ENCODE measurements at places on chromosomes 13 and 19. TPM values are rescaled to one million over a fixed set of nuclear protein-coding genes. Genes with fewer than 3 reads are reported as not detected.

DNA sequence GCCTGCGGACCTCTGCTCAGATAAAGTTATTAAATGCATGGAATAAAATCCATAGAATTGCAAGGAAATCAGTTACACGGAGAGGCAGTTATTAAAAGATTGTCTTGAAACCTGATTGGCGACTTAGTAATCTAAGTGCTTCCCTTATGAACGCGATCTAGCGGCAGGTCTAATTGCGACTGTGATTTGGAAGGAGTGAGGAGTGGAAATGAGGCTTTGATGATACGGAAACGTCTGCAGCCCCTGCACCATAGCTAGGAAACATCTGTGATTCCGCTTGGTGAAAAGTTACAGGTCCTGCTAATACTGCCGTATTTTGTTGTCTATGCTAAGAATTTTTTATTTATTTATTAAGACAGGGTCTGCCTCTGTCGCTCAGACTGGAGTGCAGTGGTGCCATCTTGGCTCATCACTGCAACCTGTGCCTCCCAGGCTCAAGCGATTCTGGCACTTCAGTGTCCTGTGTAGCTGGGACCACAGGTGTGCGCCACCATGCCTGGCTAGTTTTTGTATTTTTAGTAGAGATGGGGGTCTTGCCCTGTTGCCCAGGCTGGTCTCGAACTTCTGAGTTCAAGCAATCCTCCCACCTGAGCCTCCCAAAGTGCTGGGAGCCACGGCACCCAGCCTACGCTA lies 887 bp downstream of the NDUFS7 start:
- DNase-seq = no peak

GRCh38 chr13:25771202-25771601 lies 280.6 kb downstream of the SHISA2 start:
- DNase-seq = no peak

DNA sequence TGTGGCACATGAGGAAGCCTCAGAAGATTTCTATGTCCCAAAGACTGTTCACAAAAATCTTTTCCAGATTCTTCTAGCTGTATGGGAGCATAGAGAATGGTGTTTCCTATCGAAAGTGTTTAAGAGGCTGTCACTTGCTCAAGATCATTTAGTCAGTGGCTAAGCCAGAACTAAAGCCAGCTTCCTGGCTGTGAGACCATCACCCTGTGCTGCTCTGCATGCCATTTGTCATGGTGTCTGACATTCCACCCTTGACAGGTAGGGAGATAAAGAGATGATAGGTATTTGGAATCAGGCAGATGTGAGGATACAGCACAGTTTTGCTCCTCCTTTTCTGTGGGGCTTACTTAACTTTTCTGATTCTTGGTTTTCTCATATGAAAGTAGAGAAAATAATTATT lies 177.3 kb downstream of the DNAJC15 start:
- no peak for DNase-seq

DNA sequence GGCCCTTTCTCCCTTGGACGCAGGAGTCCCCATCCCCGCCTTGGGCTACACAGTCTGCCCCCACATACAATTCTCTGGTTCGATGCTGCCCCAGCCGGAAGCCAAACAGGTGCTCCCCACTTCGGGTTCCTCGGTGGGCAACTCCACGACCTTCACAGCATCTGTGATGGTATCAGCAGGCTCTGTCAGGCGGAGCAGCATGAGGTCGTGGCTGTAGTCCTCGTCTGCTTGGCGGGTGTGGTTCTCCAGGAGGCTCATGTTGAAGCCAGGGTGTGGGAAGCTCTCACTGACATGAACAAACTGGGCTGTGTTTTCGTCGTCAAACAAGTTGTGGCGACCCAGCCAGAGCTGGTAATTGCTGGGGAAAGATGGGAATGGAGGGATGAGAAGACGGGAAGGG lies 3.5 kb downstream of the KLK1 start:
- no peak for DNase-seq

GRCh38 chr13:100361504-100361903 lies 227.1 kb downstream of the GGACT start:
- no peak for DNase-seq

DNA sequence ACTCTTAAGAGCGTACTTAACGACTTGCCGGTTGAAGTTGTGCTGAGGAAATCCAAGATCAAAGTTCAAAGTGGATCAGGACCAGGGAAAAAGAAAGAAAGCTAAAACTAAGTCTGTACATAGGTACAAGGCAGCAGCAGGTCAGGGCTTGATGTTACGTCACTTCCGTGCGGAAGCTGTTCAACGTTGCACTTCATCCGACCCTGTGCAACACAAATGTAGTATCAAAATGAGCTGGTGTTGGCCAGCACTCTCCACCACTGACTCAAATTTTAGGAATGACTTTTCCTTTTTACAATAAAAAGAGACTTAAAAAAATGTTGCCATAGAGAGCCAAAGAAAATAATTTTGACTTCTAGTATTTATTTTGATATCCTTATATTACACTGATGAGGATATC lies 1315.4 kb downstream of the EFNB2 start:
- no peak for DNase-seq

- peak; percentile 3 for DNase-seq
Observed at GRCh38 chr19:58571575-58571947, 1.6 kb downstream of the MZF1 start.

GRCh38 chr13:109897988-109898624 lies 111.7 kb upstream of the IRS2 start:
- no peak for DNase-seq

DNA sequence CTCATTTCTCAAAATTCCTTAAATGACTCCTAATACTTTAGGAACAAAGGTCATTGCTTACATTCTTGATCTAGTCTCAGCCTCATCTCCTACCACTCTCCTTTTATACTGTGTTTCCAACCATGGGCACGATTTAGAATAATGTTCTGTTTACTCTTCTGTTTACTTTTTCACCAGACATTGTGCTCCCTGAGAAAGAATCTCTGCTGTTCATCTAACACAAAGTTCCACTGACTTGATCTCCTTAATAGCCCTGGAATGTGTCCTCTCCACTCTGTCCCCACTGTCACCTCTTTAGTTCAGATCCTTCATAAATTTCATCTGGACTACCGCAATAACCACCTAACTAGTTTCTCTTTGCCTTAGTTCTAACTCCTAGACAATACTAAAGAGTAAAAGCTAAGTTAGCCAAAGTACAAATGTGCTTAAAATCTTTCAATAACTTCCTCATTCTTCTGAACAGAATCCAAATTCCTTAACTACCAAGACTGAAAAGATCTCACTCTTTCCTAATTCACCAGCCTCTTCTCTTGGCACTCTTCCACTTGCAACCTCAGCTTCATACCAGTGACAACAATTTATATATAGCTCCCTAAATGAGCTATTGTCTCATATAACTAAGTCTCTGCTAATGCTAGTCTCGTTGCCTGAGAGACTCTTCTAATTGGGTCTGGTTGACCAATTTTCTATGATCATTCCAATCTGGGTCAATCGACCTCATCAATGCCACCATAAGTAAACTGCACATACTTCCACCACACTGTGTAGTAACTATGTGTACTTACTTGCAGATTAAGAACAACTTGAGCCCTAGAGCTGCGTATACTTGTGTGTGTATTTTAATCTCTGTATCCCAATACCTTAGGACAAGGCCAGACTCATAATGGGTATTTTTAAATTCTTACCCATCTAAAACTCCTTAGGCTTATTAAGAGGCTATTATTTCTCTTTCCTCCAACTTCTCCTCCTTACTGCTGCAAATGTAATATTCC lies 179.9 kb downstream of the VWA8 start:
- DNase-seq = no peak

GRCh38 chr13:39952249-39953233 lies 297.1 kb downstream of the COG6 start:
- DNase-seq = peak; percentile 27

GRCh38 chr13:72565893-72566292 lies 161.5 kb downstream of the MZT1 start:
- DNase-seq = no peak

GRCh38 chr13:60647547-60647946 lies 250.5 kb downstream of the TDRD3 start:
- DNase-seq = no peak

DNA sequence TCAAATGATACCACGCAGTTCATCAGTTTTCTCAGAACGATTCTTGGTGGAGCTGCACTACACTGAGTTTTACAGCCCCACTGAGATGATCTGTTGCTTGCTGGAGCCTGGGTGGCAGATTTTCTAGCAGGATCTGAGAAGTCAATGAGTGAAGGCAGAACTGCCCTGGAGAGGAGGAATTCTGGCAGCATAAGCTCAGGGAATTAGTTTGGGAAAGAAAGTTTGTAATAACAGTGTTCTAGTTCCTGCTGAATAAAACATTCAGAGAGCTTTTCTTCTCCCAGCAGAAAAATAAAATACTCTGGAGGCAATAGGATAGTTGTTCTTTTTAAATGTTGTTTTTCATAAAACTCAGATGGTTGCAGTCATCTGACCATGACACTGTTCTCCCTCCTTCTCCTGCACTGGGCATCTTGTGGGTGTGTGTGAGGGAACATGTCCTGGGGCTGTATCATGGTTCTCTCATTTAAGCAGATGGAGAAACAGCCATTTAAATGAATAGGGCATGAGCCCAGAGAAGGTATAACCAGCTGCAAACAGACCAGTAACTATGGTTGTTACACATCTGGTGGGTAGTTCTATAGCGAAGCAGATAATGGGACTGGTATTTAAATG lies 29.6 kb downstream of the OLFM4 start:
- DNase-seq = no peak

DNA sequence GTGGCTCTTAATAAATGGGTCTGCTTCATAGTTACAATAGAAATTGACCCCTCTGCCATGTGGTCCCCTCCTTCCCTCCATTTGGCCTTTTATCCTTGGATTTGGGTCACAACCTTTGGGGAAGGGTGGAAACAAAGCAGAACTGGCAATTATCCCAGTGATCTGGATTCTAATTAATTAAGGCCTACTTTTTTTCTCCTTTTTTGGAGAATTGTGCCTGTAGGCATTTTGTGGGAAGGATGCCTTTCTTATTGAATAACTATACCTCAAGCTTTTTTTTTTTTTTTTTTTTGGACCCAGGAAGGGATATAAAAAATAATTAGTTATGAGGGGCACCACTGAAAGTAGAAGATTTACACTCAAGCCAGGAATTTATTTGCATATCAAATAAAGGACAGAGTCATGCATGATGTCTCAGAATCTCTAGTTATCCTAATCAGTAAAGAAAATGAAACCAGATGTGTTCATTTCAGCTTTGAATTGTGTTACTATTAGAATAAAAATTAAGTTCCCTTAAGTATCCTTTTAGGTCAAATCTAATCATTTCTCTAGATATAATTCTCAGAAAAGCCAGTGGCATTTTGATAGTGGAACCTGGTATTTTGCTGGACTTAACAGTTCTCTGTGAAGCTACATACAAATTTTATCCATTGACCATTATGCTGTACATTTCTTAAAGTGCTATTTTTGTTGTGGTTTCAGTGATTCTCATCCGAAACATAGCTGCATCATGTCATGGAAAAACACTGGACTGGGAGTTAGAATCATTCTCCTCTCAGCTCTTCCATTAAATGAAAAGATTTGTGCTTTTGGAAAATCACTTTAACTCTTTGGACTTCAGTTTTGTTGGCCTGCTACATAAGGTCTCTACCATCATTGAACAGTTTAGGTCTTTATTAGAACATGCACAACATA lies 129.3 kb downstream of the KCNRG start:
- no peak for DNase-seq

DNA sequence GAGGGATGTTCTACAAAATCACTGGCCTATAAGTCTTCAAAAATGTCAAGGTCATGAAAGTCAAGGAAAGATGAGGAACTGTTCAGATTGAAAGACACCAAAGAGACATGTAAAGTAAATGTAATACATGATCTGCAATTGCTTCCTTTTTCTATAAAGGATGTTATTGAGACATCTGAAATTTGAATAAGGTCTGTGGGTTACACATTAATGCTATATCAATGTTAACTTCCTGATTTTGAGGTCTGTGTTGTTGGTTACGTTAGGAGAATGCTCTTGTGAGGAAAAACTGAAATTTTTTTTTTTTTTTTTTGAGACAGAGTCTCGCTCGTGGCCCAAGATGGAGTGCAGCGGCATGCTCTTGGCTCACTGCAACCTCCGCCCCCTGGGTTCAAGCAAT lies 197.4 kb downstream of the RGCC start:
- DNase-seq = no peak

GRCh38 chr19:49364083-49364737 lies 533 bp downstream of the DKKL1 start:
- no peak for DNase-seq

DNA sequence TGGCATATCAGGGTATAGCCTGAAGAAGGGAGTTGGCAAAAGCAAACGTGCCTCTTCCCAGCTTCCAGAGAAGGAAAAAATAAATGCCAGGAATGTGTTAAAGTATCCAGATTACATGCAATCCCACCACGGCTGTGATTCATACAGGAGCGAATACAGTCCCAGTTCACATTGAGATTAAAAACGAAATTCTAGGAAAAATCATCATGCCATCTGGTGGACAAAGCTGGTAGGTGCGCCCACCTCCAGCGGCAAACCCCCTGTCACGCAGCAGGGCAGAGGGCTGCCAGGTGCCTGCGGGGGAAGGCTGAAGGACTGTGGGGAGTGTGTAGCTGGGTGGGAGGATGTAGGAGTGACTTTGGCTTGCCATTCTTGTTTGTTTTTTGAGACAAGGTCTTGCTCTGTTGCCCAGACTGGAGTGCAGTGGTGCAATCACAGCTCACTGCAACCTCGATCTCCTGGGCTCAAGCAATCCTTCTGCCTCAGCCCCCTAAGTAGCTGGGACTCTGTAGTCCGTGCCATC lies 6.4 kb upstream of the DMWD start:
- peak; percentile 69 for DNase-seq

- DNase-seq = peak; percentile 86
Observed at GRCh38 chr19:12092065-12092867, 27.7 kb downstream of the ZNF844 start.

DNA sequence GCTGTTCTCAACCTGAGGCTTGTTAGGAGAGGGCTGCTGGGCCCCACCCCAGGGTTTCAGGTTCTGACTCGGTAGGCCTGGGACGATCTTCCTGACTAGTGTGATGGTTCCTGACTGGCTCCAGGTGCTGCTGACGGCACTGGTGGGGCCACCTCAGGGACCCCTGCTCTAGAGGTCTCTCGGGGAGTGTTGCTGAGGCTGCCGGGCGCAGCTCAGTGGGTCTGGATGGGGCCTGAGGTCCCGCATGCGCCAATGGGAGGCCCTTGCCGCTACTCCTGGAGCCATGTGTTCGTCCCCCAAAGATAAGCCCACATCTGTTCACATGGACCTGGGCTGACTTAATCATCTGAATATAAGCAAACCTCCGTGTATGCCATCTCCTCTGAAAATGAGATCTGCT lies 133.0 kb downstream of the ATP11A start:
- DNase-seq = no peak

- DNase-seq = peak; percentile 34
Observed at GRCh38 chr19:45809643-45810159, 5.4 kb downstream of the RSPH6A start.

The HPN gene
- total RNA-seq = not detected

The GPR183 gene
- 37.4 TPM for total RNA-seq

The ZNF738 gene
- total RNA-seq = 17.1 TPM

The TNFRSF19 gene
- total RNA-seq = not detected

The ZNF112 gene
- 0.05 TPM for total RNA-seq

The NCAN gene
- not detected for total RNA-seq

The ZNF541 gene
- total RNA-seq = 0.44 TPM

The ZNF100 gene
- total RNA-seq = 19.3 TPM

The UNC13A gene
- total RNA-seq = 0.12 TPM

The OLFM2 gene
- total RNA-seq = 1.0 TPM

The TSKS gene
- total RNA-seq = 0.57 TPM

The PCDH17 gene
- not detected for total RNA-seq

The CYP4F2 gene
- 0.24 TPM for total RNA-seq

The TUBGCP3 gene
- total RNA-seq = 87.5 TPM

The MYCBP2 gene
- total RNA-seq = 60.6 TPM

The PTH2 gene
- total RNA-seq = not detected

The SLC25A41 gene
- total RNA-seq = not detected
